Activated T-helper 1 cell treated with anti-CD3 and anti-CD28 coated beads, Interleukin-12 subunit alpha, Interleukin-12 subunit beta, Interleukin-2, Interleukin-4 antibody, amounts not matched to agents 30 ng/mL and 10 ng/mL and 1 ng/mL, durations not matched to agents 14 hours and 24 hours and 36 hours (primary cell): ENCODE measurements at places on chromosomes 3 and 15.
A peak's percentile ranks its signal among the peaks of the same experiment; 100 is the strongest.

DNA sequence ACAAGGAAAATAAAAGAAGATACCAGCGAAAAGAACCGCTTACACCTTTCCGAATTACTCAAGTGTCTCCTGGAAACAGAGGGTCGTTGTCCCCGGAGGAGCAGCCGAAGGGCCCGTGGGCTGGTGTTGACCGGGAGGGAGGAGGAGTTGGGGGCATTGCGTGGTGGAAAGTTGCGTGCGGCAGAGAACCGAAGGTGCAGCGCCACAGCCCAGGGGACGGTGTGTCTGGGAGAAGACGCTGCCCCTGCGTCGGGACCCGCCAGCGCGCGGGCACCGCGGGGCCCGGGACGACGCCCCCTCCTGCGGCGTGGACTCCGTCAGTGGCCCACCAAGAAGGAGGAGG is 325 bp downstream of the ALCAM start:
- H3K4me1 ChIP-seq = peaks cover 47% of the 10 kb centered on the region
- peak overlapping the region; percentile 88 for H3K27ac ChIP-seq

DNA sequence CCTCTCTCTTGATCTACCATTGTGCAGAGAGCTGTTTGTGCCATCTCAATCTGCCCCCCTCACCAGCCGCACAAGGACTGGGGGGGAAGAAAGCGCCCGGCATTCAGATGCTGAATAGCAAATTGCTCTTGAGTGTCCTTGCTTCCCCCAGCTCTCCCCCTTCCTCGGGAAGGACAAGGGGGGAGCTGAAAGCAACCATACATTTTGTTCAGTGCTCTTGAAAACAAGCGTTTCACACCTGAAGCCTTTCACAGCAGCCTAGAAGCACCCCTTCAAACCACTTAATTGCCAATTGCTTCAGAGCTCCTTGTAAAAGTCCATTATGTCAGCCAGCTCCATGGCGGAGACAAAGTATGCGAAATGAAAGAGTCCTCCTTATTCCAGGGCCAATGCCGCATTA is 540.1 kb downstream of the NR2F2 start:
- no peak for DNase-seq
- no peaks in the 10 kb centered on the region for H3K4me1 ChIP-seq
- H3K36me3 ChIP-seq = no peaks in the 10 kb centered on the region
- no peak overlapping the region for H3K4me3 ChIP-seq

- no peaks in the 10 kb centered on the region for H3K27me3 ChIP-seq
- H3K36me3 ChIP-seq = no peaks in the 10 kb centered on the region
- H3K27ac ChIP-seq = no peak overlapping the region
- no peak for DNase-seq
- no peak overlapping the region for H3K4me3 ChIP-seq
Measured at GRCh38 chr15:27133249-27133648, 162.3 kb downstream of the GABRG3 start.

- peaks cover 2% of the 10 kb centered on the region for H3K27me3 ChIP-seq
- peak overlapping the region; percentile 25 for H3K4me3 ChIP-seq
Measured at GRCh38 chr15:41780266-41780665, 6.0 kb downstream of the MAPKBP1 start.

GRCh38 chr3:129651435-129652202 is 45.1 kb upstream of the PLXND1 start:
- DNase-seq = no peak
- no peak overlapping the region for H3K27ac ChIP-seq
- H3K36me3 ChIP-seq = no peaks in the 10 kb centered on the region
- H3K27me3 ChIP-seq = peaks cover 2% of the 10 kb centered on the region
- peaks cover 5% of the 10 kb centered on the region for H3K4me1 ChIP-seq

GRCh38 chr15:72536506-72536905 is 62.4 kb downstream of the ARIH1 start:
- DNase-seq = no peak
- H3K4me3 ChIP-seq = no peak overlapping the region
- H3K36me3 ChIP-seq = peaks cover 17% of the 10 kb centered on the region
- no peak overlapping the region for H3K27ac ChIP-seq

- H3K4me1 ChIP-seq = peaks cover 52% of the 10 kb centered on the region
- H3K27ac ChIP-seq = no peak overlapping the region
- H3K4me3 ChIP-seq = no peak overlapping the region
- H3K36me3 ChIP-seq = peaks cover 19% of the 10 kb centered on the region
Measured at GRCh38 chr15:85598219-85598618, 196.5 kb downstream of the KLHL25 start.

DNA sequence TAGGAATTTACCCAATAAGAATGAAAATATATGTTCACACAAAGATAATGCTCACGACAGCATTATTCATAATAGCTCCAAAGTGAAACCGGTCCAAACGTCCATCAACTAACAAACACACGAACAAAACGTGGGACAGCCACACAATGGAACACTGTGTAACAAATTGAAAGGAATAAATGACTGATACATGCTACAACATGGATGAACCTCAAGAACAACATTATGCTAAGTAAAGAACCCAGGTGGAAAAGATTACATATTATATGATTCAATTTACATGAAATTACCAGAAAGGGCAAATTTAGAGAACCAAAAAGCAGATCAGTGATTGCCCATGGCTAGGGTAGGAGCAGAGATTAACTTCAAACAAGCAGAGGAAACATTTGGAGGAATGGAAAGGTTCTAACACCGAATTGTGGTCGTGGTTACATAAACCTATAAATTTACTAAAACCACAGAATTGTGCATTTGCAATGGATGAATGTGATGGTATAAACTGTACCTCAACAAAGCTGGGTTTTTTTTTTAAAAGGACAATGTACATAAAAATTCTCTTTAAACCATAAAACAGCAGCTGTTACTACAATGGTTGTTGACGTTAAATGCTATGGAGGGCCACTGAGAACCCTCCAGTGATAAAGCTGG is 76.3 kb downstream of the XXYLT1 start:
- H3K4me3 ChIP-seq = no peak overlapping the region
- peaks cover 6% of the 10 kb centered on the region for H3K27me3 ChIP-seq
- H3K4me1 ChIP-seq = peaks cover 13% of the 10 kb centered on the region
- peak overlapping the region; percentile 37 for H3K27ac ChIP-seq

GRCh38 chr3:157238457-157238856 is 78.5 kb upstream of the CCNL1 start:
- no peak overlapping the region for H3K27ac ChIP-seq
- H3K27me3 ChIP-seq = peaks cover 6% of the 10 kb centered on the region
- H3K4me3 ChIP-seq = no peak overlapping the region
- peaks cover 6% of the 10 kb centered on the region for H3K4me1 ChIP-seq
- H3K36me3 ChIP-seq = no peaks in the 10 kb centered on the region
- no peak for DNase-seq

GRCh38 chr3:8761866-8762265 is 7.5 kb downstream of the OXTR start:
- no peaks in the 10 kb centered on the region for H3K4me1 ChIP-seq
- H3K27ac ChIP-seq = no peak overlapping the region
- no peak for DNase-seq
- peaks cover 10% of the 10 kb centered on the region for H3K27me3 ChIP-seq

GRCh38 chr3:113264283-113265131 is 53.1 kb downstream of the BOC start:
- no peak overlapping the region for H3K4me3 ChIP-seq
- no peak for DNase-seq
- H3K4me1 ChIP-seq = no peaks in the 10 kb centered on the region

- H3K4me1 ChIP-seq = no peaks in the 10 kb centered on the region
- H3K27ac ChIP-seq = no peak overlapping the region
- no peak for DNase-seq
- H3K27me3 ChIP-seq = no peaks in the 10 kb centered on the region
- no peak overlapping the region for H3K4me3 ChIP-seq
- no peaks in the 10 kb centered on the region for H3K36me3 ChIP-seq
Measured at GRCh38 chr3:110881069-110881468, 190.5 kb upstream of the NECTIN3 start.

DNA sequence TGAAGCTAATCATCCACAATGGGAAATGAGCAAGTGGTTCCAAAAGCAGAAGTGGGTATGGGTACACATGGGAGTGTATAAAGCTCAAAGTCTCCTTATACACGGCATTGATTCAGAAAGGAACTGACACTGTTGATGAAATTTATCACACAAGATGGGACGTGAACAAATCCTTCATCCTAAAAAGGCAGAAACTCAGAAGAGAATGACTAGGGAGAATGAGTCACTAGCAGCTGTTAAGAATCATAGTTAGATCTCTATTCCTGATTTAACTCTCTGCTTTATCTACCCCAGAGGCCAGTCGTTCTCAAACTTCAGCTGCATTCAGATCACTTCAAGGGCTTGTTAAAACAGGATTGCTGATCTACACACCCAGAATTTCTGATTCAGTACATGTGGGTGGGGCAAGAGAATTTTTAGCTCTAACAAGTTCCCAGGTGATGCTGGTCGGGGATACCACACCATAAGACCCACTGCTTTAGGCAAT is 97.7 kb upstream of the PHLDB2 start:
- no peak overlapping the region for H3K27ac ChIP-seq
- H3K27me3 ChIP-seq = no peaks in the 10 kb centered on the region
- no peaks in the 10 kb centered on the region for H3K36me3 ChIP-seq
- H3K4me1 ChIP-seq = peaks cover 7% of the 10 kb centered on the region

DNA sequence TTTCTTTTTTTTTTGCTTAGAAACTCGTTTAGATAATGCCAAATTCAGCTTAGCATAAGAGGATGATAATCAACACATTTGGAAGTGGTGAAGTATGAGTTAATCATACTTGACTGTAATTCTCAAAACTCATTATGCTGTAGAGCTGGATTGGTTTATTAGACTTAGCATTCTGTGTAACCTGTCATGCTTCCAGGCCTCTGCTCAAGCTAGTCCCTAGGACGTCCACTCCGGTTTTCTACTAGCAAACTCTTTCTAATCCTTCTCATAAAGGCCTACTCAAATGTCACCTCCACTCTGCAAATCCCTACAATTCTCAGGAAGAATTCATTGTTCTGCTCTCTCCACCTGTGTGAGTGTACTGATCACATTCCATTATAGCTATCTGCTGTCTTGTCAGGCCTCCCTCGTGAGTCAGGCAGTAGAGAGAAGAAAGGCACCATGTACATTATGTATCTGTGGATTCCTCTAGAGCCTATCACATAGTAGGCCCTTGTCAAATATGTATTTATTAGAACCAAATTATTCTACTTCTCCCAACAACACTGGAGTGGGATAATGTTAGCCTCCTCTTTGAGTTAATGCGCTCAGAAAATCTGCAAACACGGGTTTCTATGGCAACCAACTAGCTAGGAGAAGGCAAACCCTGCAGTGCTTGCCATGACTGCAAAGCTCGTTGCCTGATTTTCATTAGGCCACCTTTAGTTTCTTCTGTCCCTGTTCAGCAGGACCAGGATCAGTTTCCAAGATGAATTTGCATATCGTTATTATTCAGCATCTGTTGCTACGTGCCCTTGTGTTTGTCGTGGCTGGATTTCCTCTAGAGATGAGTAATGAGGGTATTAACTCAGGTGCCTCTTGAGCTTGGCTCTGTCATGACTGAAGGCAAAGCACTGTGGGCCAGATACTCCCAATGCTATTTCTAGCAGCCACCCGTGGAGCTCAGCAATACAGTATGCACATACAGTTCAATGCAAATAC is 30.7 kb downstream of the ATP13A5 start:
- peaks cover 4% of the 10 kb centered on the region for H3K27me3 ChIP-seq
- H3K4me3 ChIP-seq = no peak overlapping the region
- no peaks in the 10 kb centered on the region for H3K4me1 ChIP-seq
- no peak for DNase-seq
- H3K27ac ChIP-seq = no peak overlapping the region

GRCh38 chr3:28576614-28577200 is 228.1 kb upstream of the AZI2 start:
- H3K27me3 ChIP-seq = peaks cover 45% of the 10 kb centered on the region
- H3K4me3 ChIP-seq = no peak overlapping the region
- no peak overlapping the region for H3K27ac ChIP-seq
- DNase-seq = no peak

DNA sequence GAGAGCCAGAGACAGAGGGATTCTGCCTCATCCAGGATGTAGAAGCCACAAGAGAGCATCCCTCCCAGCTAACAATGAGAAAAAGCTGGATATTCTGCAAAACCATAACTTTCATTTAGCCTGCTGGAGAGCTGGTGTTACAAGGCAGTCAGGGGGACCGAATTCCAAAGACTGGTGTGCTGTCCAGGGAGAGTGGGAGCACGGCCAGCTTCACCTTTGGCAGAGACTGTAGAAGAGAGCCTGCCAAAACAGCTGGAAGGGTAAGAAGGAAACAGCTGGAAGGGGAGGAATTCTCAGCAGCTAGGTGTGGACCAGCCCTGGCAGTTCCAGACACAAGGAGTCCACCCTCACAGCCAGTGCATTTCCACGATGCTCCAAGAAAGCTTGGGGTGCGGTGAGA is 109.9 kb upstream of the LINGO1 start:
- H3K27ac ChIP-seq = no peak overlapping the region
- H3K4me3 ChIP-seq = no peak overlapping the region
- H3K4me1 ChIP-seq = no peaks in the 10 kb centered on the region
- no peaks in the 10 kb centered on the region for H3K36me3 ChIP-seq
- DNase-seq = no peak

DNA sequence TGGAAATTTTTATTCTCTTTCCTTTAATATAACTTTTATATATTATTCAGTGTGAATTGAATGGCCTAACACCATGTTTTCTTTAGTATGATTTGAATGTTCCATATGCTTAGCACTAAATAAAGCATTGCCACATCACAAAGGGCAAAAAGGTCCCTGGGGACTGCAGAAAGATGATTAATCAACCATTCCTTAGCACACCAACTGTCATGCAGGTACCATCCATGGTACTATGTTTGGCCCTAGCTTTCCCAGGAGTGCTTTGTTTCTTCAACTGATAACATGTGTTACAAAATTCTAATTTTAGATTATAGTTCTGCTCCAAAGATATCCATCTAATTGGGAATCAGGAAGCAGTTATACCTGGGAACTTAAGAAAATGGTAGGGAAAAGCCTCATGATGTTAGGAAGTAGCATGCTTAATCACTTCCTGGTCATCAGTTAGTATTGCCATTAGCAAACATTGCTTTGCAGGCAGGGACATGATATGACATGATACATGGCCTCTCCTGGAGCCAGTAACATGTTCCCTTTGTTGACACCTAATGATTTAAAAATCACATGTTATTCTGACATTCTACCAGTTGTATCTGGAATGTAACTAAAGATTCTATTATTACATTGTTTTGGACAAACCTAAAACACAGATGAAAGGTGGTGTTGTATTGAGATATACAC is 712.6 kb upstream of the GBE1 start:
- no peaks in the 10 kb centered on the region for H3K36me3 ChIP-seq
- DNase-seq = no peak
- no peaks in the 10 kb centered on the region for H3K4me1 ChIP-seq
- no peak overlapping the region for H3K4me3 ChIP-seq
- no peaks in the 10 kb centered on the region for H3K27me3 ChIP-seq
- no peak overlapping the region for H3K27ac ChIP-seq

GRCh38 chr3:11583235-11583634 is 60.5 kb downstream of the VGLL4 start:
- H3K36me3 ChIP-seq = peaks cover 9% of the 10 kb centered on the region
- DNase-seq = no peak
- H3K27ac ChIP-seq = no peak overlapping the region

DNA sequence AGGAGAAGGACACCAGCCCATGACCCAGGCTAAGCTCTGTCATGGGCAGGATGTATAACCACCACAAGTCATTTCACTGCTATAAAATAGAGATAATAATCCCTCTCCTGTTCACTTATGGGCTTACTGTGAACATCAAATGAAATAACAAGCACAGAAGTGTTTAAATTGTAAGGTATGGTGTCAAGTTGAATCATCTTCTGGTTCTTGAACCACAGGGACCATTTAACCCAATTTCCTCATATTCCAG is 44.3 kb upstream of the TLE3 start:
- no peaks in the 10 kb centered on the region for H3K36me3 ChIP-seq
- no peak overlapping the region for H3K4me3 ChIP-seq
- DNase-seq = no peak
- H3K27ac ChIP-seq = no peak overlapping the region
- H3K27me3 ChIP-seq = peaks cover 34% of the 10 kb centered on the region
